Spleen (tissue), 13 donors: ENCODE measurements at places on chromosomes 12 and 14. TPM values are rescaled to one million over a fixed set of nuclear protein-coding genes. Genes with fewer than 3 reads are reported as not detected.

Gene CBLN3
- total RNA-seq, result 20.7 TPM

Gene LIN7A
- total RNA-seq, result 13.2 TPM

Gene IGF1
- total RNA-seq, result 12.2 TPM

Gene AMDHD1
- 2.2 TPM for total RNA-seq

Gene ADAMTS20
- total RNA-seq, result not detected

Gene DLGAP5
- total RNA-seq, result 6.5 TPM

DNA sequence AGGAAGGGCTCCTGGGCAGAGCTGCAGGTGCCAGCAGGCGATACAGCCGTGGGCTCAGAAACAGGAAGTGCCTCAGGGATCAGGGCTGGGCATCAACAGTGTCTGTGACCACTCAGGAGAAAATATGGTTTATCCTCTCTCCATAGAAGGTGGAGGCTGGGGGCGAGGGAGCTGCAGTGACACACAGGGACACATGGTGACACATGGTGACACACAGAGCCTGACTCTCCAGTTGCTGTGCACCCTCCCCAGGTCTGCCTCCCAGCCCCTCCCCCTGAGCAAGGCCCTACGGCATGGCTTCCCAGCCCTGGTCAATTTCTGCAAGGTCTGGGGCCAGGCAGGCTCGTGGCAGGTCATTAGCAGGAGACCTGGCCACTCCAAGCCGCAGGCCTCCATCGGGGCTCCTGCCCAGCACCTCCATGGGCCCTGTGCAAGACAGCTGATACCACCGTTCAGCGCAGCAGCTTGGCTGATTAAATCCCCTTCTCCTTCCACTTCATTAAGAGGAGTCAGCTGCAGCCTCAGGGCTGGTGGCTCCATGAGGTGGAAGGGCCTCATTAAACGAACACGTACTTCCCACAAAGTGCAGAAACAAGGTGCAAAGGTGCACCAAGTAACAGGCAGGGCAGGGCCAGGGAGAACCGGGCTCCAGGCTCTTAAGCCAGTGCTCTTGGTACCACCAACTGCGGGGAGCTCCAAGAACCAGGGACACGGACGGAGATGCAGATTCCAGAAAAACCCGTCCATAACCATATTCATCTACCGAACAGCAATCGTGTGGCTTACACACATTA lies 60.7 kb downstream of the CCNK start:
- DNase-seq, result no peak

- no peak for DNase-seq
These were observed 950.7 kb upstream of the FLRT2 start for GRCh38 chr14:84579292-84579691.

GRCh38 chr12:28941248-28941647 lies 207.8 kb upstream of the FAR2 start:
- DNase-seq, result no peak

GRCh38 chr12:123280971-123281370 lies 9.3 kb upstream of the CDK2AP1 start:
- no peak for DNase-seq

- DNase-seq, result no peak
These were observed 314.3 kb upstream of the OR4E1 start for GRCh38 chr14:21987937-21988336.

DNA sequence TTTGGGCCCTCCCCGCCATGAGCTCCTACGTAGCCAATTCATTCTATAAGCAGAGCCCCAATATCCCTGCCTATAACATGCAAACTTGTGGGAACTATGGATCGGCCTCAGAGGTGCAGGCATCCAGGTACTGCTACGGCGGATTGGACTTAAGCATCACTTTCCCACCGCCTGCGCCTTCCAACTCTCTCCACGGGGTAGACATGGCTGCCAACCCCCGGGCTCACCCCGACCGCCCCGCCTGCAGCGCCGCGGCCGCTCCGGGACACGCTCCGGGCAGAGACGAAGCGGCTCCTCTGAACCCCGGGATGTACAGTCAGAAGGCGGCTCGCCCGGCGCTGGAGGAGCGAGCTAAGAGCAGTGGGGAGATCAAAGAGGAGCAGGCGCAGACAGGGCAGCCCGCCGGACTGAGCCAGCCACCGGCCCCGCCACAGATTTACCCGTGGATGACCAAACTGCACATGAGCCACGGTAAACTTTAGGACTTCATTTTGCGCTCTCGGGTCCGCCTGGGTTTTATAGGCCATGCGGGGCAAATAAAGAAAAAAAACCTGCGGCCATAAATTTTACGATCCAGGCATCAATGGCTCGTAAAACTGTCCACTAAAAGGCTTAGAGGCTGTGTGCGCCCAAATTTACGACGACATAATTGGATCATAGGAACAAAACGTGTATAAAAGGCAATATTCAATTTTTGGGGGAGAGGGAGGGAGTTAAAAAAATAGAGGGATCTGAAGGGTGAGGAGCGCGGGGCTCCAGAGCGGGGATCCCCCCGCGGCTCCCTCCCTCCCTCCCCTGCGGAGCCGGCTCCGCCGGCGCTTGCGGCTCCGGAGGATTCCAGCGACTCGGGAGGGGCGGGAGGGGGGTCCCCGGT lies 493 bp downstream of the HOXC5 start:
- no peak for DNase-seq

- peak; percentile 52 for DNase-seq
These were observed 8.4 kb downstream of the CLBA1 start for GRCh38 chr14:104993808-104994591.

- no peak for DNase-seq
These were observed 5.3 kb upstream of the PSMD9 start for GRCh38 chr12:121883315-121883660.

DNA sequence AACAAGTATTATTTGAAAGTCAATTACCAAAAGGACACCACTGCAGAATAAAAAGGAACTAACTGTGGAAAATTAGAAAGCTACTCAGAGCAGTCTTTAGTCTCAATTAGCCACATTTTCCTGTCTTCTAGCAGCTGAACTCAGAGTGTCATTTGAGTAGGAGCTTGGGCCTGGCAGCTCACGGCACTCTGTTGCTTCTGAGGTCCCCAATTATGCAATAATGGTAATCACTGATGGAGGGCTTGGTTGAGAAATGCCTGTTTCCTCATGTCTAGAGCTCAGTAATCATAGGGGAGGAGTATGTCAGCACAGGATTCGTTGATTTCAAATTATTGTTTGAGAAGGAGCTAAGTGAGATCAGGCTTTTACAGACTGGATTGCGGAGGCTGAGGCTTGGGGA lies 108.6 kb downstream of the VRK1 start:
- DNase-seq, result no peak

DNA sequence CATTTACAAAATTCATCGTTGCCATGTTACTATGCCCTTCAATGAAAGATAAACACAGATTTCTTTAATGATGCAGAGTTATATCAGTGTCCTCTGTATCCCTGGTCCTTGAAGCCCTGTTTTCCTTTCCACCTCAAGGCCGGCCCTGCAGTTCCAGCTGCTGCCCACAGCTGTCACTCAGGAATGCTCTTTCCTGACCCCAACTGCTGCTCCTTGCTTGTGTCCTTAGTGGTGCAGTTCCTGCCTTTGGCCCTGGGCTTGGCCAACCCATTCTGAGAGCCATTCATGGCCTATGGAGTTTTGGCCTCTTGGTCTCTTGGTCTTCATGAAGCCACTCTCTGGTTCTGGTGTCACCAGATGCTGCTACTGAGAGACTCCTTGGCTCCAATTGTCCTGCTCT lies 93.1 kb downstream of the GAS2L3 start:
- no peak for DNase-seq

DNA sequence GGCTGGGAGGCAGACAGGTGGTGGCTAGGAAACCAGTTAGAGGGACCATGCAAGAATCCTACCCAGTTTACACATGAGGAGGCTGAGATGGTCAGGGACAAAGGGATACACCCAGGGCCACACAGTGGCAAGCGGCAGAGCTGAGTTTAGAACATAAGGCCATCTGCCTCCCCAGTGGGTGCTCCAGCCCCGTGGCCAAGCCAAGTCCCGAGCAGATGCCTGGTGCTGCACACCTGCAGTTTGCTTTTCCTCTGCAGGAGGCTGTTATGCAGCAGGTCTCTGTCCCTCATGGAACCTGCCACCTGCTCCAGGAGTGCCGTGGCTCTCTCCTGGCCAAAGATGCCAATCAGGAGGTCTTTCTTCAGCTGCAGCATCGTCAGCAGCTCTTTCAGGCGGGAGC lies 70.8 kb downstream of the SYNE3 start:
- no peak for DNase-seq

DNA sequence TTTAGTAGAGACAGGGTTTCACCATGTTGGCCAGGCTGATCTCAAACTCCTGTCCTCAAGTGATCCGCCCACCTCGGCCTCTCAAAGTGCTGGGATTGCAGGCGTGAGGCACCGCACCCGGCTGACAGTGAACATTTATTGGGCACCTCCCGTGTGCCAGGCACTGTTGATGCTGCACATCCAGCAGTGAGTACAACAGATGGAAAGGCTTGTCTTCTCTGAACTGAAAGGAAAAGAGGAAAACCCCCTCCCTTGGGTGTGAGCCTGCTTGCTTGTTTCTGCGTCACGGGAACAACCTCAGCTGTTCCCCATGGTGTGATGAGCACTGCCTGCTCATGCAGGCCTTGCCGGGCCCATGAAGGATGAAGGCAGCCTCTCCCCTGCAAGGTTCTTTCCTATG lies 39.5 kb downstream of the DGLUCY start:
- DNase-seq, result no peak

DNA sequence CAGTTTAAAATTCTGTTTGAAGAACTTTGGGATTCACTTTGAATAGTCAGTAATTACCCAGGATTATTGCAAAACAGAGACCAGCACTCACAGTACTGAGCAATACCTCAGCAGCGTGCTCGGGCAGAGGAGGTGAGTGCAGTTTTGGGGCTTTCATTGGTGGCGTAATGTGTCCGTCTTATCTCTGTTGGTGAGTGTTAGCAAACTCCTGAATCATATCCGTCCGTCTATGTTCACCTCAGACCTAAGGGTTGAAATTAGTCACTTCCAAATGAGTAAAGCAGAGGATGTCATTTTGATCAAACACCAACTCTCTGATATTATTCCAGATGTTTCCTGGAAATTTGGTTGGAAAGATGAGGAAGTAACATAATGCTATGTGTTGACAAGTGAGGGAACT lies 82.8 kb downstream of the BORCS5 start:
- DNase-seq, result no peak

DNA sequence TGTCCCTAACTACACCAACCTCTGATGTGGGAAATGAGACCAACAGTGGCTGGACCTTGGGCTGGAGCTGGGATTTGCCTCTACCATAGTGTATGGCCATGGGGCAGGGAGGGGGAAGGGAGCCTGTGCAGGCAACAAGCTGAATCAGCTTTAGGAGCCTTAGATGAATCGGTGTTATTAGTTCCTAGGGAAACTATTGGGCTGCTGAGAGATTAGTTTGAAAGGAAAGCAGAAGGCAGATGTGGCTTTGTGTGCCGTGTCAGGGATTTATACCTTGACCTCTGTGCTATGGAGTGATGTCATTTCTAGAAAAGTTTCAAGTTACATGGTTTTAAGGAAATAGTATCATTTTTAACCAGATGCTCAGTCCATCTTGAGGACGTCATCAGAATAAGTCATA lies 19.5 kb upstream of the GAS2L3 start:
- DNase-seq, result no peak

- DNase-seq, result no peak
These were observed 14.1 kb downstream of the TEDC1 start for GRCh38 chr14:105505101-105505500.

DNA sequence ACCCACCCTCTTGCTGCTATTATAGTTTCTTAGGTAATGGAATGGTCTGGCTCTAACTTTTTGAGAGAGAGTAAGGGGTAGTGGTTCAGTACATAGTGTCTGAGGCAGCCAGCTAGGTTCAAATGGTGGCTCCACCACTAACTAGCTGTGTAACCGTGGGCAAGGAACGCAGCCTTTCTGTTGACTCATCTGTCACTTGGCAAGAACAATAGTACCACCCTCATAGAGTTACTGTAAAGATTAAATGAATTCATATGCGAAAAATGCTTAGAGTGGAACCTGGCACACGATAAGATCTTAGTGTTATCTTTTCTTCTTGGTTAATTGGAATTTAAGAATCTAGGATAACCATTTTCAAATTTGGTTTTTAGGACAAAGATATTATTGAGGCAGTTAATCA lies 14.0 kb downstream of the CCDC62 start:
- DNase-seq, result no peak

GRCh38 chr12:5187136-5187535 lies 143.5 kb downstream of the KCNA5 start:
- DNase-seq, result no peak

DNA sequence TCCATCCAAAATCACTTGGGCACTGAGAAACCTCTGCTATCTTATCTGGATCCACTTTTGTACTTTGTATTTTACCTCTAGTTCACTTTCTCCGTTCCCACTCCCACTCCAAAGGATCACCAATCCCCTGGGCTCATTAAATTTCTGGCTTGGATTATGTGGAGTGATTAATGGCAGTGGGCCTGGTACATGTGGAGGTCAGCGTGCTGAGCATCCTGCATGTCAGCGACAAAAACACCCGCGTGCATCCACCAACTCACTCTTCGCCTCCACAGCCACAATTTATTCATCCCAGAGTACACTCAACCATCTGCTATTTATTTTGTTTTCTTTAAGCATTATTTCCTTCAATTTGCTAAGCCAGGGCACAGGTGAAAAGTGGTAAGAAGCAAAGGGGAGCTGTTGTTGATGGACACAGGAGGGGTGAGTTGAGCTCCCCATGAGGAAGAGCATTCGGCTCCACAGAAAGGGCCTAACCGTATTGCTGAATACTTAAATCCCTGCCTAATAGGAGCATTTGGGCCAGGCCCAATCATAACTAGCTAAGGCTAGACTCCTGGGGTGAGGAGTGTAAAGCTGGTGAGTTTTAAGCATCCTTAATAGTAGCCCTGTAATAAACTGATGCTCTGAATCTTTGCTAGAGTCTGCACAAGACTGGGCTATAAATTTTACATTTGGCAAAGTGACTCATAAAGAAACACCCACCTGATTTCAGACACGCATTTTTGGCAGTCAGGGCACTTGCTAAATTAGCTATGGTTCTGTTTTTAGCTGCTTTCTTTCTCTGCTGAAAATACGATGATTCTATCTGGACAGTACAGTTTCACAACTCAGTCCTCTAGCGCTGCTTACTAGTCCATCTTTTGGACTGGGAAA lies 137.8 kb downstream of the SLC25A21 start:
- DNase-seq, result no peak

DNA sequence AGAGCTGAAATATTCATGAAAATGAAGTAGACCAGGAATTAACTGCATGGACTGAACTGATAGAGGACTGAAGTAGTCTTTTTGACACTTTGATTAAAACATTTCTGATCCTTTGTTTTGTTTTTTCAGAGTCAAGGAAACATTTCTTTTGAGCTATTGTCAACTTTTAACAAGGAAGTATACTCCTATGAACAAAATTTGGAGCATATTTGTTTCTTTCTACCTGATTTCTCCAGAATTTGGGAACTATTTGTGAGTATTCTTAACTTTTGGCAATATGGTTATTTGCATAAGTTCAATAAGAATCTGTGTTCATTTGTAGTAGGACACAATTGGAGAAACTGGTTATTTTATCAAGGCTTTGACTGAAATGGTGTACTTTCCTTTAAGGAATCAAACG lies 71.3 kb upstream of the HECTD1 start:
- DNase-seq, result no peak

DNA sequence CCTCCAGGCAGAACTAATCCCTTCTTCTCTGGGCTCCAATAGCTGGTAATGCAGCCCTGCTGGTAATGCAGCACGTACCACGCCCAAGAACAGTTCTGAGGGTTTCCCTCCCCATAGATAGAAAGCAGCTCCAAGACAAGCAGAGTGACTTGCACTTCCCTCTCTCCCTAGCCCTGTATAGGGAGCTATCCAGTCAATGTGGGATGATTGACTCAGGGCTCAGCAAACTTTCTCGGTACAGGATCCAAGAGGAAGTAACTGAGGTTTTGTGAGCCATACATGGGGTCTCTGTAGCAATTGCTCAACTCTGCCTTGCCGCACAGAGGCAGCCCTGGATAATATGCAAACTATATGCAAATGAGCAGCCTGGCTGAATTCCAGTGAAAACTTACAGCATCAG lies 15.5 kb upstream of the FKBP4 start:
- DNase-seq, result no peak
